ENCODE measurements at places on chromosomes 3 and 15.
A peak's percentile ranks its signal among the peaks of the same experiment; 100 is the strongest.

- no peak for DNase-seq
Observed at GRCh38 chr15:66936109-66936860, 129.1 kb upstream of the SMAD3 start.

DNA sequence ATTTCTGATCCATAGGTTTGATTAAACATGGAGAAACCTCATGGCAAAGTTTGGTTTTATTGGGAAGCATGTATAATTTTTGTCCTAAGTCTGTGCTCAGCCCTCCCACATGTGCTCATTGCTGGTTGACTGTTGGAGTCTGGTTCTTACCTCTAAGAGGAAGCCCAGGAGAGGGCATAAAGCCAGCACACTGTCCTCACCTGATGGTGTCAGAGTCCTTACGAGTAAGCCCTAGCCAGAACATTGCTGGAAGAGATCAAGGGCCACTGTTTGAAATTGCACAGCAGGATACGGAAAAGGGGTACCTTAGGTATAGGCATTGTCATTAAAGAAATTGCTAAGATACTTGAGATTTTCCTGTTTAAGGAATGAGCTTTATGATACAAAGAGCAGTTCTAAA is 21.3 kb downstream of the MLH1 start:
- no peak for DNase-seq

GRCh38 chr3:17156864-17157263 is 272.1 kb downstream of the PLCL2 start:
- DNase-seq, result peak; percentile 46

- DNase-seq, result no peak
Observed at GRCh38 chr15:56017511-56017910, 24.1 kb upstream of the NEDD4 start.

DNA sequence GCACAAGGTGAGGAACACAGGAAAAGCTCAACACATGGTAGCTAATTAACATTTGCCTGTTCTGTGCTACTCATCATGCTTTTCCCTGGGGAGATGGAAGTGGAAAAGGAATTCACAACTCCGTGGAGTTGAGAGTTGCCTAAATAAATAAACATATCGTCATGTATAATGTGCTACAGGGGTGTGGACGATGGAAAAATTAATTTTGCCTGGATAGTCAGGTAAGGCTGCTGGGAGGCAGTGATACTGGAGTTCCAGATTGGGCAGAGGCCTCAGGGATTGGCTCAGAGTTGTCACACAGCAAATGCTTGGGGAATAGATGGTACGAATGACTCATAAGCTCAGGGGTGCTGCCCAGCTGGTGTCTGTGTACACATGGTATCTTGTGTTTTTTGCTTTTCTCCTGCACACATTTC is 3.1 kb upstream of the ABHD6 start:
- DNase-seq, result no peak

- no peak for DNase-seq
Observed at GRCh38 chr3:146865175-146865755, 260.1 kb upstream of the PLSCR5 start.

- DNase-seq, result no peak
Observed at GRCh38 chr15:90844696-90845095, 23.7 kb upstream of the FURIN start.

GRCh38 chr3:170359178-170359704 is 1.7 kb downstream of the SKIL start:
- DNase-seq, result no peak

GRCh38 chr3:150393745-150394144 is 14.4 kb upstream of the TSC22D2 start:
- no peak for DNase-seq

DNA sequence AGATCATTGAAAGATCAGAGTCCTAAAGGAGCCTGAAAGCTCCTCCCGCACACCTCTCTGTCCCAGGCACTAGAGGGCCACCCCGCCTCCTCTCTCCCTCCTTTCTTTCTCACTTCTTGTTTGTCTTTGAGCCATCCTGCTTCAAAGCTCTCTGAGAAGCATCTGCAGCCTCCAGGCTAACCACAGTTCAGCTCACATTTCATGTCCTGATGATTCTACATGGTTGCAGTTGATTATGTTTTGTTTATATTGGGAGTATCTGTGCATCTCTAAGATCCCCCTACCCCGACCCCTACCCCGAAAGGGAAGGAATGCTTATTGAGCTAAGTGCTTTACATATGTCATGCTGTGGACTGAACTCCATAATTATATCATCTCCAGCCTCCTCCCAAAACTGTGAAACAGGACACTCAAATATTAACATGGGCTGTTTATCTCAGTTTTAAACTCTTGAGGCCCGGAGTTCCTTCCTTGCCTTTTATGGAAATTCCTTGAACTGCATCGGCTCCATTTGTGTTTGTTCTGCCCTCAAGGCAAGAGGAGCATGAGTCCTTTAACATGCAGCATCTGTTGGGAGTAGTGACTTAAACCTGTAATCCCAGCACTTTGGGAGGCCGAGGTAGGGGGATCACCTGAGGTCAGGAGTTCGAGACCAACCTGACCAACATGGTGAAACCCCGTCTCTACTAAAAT is 30.9 kb downstream of the MGLL start:
- no peak for DNase-seq

- DNase-seq, result no peak
Observed at GRCh38 chr15:78315686-78316282, 16.4 kb upstream of the SKIC8 start.

DNA sequence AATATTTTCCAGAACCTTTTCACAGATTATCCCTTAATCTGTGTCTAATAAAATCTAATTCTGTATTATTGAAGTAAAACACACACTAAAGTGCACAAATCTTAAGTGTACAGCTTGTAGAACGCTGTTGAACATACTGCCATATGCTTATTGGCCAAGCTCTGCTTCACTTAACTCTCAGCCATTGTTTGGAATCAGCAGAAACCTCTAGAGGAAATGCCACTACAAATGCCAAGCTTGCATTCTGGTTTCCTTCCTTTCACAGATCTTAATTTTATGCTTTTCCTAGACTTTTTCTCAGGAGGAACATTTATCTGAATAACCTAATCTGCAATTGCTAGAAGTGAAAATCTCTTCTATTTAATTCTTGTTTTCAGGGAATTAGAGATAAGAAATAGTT is 10.1 kb downstream of the MNS1 start:
- no peak for DNase-seq

GRCh38 chr15:51492528-51492927 is 130.0 kb downstream of the DMXL2 start:
- DNase-seq, result no peak

DNA sequence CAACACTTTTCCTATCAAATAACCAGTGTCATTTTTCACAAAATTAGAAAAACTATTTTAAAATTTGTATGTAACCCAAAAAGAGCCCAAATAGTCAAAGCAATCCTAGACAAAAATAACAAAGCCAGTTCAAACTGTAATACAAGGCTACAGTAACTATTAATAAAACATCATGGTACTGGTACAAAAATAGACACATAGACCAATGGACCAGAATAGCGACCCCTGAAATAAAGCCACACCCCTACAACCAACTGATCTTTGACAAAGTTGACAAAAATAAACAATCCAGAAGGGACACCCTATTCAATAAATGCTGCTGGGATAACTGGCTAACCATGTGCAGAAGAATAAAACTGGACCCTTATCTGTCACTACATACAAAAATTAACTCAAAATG is 19.9 kb downstream of the TM4SF18 start:
- DNase-seq, result no peak

DNA sequence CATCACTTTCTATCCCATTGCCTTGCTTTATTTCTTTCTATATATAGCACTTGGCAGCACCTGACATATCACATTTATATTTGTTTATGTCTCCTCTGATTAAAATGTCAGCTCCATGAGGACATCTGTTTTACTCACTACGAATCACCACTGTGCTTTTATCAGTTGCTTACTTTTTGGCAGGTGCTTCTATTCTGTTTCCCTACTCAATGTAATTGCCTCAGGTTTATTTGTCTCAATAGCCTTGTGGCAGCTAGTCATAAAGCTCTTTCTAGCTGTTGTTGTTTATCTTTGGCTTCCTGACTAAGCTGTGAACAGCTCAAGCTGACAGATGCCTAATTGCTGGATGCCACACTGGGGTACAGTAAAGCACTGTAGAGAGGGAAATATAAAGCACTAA is 85.5 kb downstream of the VPS13C start:
- no peak for DNase-seq

DNA sequence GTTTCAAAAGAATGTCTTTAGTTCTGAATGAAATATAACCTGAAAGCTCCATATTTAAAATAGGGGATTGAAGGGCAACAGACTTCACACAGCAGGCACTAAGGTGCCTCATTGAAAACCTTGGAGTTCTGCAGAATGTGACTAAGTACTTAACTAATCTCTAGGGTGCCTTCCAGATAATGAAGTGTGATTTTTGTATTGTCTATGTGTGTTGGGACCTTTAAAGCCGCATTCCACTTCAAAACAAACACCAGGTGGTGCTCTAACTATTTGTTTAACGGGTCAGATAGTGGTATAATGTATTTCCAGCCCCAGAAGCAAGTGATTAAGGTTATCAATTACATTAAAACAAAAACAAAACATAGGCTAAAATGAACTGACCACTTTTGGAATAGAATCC is 28.0 kb downstream of the TFG start:
- DNase-seq, result no peak
